ENCODE measurements at places on chromosomes 13 and 19. TPM values are rescaled to one million over a fixed set of nuclear protein-coding genes. Genes with fewer than 3 reads are reported as not detected.

GRCh38 chr19:1945899-1946298 lies 4.9 kb downstream of the CSNK1G2 start:
- no peaks in the 10 kb centered on the region for H3K27me3 ChIP-seq
- no peak for DNase-seq
- H3K4me1 ChIP-seq: peaks cover 17% of the 10 kb centered on the region
- H3K4me3 ChIP-seq: no peak overlapping the region
- peaks cover 17% of the 10 kb centered on the region for H3K36me3 ChIP-seq

DNA sequence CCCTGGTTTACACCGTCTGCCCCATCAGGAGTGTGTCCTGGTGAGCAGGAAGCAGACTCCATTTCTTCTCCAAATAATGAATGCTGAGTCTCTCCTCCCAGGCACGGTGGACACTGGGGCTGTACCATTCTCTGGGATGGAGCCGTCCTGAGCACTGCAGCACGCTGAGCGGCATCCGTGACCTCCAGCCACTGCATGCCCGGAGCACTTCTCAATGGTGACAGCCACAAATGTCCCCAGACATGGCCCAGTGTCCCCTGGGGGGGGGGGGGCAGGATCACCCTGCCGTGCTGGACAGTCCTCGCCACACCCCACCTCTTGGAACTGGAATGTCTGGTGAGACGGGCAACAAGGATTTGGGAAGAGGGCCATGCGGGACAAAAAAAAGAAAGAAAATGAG lies 37.4 kb downstream of the GNG7 start:
- DNase-seq: no peak
- H3K27ac ChIP-seq: no peak overlapping the region
- no peaks in the 10 kb centered on the region for H3K36me3 ChIP-seq
- no peak overlapping the region for H3K4me3 ChIP-seq
- no peaks in the 10 kb centered on the region for H3K4me1 ChIP-seq
- H3K27me3 ChIP-seq: no peaks in the 10 kb centered on the region

TSSK6 gene
- total RNA-seq: 3.9 TPM

SBNO2 gene
- 106 TPM for total RNA-seq

ZNF560 gene
- not detected for total RNA-seq

ERICH4 gene
- total RNA-seq: not detected

MUC16 gene
- not detected for total RNA-seq
